NCI-H2081 treated with DMSO at 0.1 percent for 48 hours (cell line): ENCODE measurements at places on chromosomes 2 and 18.

DNA sequence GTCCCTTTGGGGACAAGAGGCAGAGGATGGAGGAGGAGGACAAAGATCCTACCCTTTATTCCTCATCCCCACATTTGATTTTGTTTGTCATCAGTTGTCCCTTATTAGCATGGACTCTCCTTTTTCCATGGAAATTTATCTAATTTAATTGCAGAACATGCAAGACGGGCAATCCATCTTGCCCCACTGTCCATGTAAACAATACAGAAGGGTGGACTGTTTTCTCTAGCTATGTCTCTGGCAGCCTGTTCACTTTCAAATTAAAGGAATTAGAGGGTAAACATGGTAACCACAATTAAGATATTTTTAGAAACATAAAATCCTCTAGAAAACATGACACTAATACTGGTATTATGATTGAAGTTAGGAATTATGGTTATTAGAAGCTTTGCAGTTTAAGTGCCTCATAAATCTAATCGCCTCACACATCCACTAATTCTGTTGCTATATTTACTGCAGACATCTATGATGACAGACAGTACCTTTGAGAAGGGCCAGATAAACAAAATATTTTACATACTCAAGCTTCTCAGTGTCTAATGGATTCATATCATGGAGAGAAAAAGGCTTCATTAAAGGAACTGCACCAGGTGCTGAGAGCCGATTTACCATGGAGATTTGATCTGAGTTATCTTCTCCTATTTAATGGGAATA lies 215.5 kb downstream of the LNPK start:
- peak; percentile 7 for DNase-seq

DNA sequence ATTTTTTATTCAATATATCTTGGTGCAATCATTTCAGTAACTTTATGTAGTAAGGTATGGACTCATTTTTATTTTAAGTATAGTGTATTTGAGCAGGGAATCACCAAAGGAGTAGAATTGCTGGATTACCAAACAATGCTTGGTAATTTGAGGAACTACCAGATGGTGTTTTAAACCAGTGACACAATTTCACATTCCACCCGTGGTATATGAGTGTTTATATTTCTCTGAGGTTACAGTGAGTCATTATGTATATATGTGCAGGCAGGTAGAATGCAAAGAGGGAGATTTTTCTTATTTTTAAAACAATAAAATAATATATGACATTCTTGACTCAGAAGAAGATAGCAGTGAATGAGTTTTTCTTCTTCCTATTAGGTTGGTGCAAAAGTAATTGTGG lies 596.9 kb downstream of the DCC start:
- DNase-seq: no peak

DNA sequence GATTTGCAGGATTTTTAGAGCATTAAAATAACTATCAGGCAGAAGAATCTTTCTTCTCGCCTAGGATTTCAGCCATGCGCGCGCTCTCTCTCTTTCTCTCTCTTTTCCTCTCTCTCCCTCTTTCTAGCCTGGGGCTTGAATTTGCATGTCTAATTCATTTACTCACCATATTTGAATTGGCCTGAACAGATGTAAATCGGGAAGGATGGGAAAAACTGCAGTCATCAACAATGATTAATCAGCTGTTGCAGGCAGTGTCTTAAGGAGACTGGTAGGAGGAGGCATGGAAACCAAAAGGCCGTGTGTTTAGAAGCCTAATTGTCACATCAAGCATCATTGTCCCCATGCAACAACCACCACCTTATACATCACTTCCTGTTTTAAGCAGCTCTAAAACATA lies 137.0 kb downstream of the MEIS1 start:
- DNase-seq: no peak

GRCh38 chr2:141411419-141411818 lies 719.4 kb downstream of the LRP1B start:
- no peak for DNase-seq

- DNase-seq: no peak
Measured at GRCh38 chr2:161165266-161165665, 5.0 kb downstream of the TANK start.

- no peak for DNase-seq
Measured at GRCh38 chr2:201931475-201931874, 102.2 kb upstream of the FZD7 start.

DNA sequence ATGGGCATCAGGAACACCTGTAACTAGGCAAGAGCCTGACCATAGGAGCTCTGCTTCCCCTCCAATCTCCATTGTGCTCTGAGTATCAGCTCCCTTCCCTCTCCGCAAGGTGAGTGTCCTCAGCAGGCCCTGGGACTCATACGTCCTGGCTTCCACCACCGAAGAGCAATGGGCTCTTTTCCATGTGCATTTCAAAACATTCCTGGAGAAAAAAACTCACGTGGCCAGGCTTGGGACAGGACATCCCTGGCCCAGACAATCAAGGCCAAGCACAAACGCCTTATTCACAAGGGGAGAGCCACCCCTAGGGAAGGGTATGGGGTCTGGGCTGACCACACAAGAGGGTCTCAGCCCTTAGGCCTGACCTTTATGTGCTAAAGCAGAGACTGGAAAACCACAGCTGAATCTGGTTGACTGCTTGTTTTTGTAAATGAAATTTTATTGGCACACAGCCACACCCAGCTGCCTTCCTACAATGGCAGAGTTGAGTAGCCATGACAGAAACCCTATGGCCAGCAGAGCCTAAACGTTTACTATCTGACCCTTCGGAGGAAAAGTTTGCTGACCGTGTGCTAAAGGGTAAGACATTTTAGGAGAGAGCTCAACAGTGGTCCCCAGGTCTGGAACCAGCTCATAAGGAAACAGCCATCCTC lies 175.7 kb upstream of the ARL4C start:
- no peak for DNase-seq

- no peak for DNase-seq
Measured at GRCh38 chr18:23872701-23873550, 141.6 kb upstream of the TTC39C start.

- no peak for DNase-seq
Measured at GRCh38 chr2:168713325-168713724, 89.1 kb upstream of the NOSTRIN start.

- DNase-seq: no peak
Measured at GRCh38 chr2:182616471-182617393, 99.3 kb upstream of the DNAJC10 start.

DNA sequence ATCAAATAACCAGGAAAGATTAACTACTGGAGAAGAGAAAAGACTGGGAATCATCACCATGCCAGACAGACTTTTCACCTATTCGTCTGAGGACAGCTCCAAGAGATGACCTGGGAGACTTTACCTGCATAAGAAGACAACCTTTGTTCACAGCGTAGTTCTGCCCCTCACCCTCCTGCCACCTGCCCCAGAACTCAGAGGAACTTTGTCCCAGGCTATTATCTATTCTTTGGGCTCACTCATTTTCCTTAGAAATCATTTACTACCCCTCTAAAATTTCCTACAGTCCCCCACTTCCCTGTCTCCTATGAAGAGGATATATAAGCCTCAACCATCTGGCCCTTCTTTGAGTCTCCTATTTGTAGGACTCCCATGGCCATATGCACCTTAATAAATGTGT lies 19.3 kb upstream of the COPS8 start:
- no peak for DNase-seq

DNA sequence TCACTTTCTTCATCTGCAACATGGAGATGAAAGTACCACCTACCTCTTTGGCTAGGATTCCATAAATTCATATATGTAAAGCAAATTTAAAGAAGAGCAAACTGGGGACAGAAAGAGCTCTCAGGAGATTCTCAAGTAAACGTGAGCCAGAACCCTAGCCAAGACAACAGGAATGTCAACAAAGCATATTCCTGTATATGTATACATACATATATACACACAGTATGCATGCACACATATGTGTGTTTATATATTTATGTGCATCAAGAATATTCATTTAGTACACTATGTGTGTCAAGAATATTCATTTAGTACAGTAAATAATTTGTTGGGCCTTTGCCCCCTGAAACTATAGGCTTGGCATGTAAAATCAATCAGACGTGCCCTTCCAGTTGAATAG lies 574.4 kb upstream of the KLHL29 start:
- DNase-seq: no peak

DNA sequence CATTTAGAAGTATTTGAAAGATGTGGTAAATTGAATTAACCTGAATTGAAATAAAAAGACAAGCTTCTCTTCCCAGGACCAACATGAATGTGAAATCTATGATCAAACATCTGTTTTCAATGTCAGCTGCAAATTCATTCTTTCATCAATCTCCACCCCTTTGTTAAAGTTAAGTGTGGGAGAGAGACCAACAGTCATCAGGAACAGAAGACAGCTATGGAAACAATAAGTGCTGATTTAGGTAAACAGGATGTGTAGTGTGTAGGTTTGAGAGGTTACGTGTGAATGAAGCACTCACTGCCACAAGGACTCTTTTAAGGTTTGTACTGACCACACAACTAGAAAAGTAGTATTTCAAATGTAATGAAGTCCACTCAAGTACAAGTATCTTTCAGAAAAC lies 1659.8 kb upstream of the CELF4 start:
- DNase-seq: no peak

GRCh38 chr2:54657664-54658083 lies 65.8 kb upstream of the EML6 start:
- DNase-seq: no peak

DNA sequence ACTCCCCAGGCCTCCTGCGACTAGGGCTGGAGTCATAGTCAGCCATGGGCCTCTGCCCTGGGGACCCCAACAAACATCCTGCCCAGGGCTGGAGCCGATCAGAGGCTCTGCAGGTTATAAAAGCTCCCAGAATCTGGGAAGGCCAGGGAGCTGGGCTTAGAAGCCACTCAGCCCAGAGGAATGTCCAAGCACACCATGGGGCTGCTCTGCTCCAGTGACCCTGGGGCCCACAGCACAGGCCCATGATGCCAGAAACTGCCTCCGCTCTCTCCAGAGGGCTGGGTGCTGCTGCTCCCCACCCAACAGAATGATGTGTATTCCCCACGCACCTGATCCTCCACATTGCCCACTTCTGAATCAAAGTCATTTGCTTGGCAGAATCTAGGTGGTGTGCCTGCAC lies 88.5 kb downstream of the ARMC9 start:
- no peak for DNase-seq

- no peak for DNase-seq
Measured at GRCh38 chr2:213172641-213173040, 21.2 kb upstream of the IKZF2 start.

GRCh38 chr2:128155970-128156369 lies 65.0 kb downstream of the UGGT1 start:
- DNase-seq: no peak

- no peak for DNase-seq
Measured at GRCh38 chr2:237727363-237727762, 71.2 kb upstream of the RBM44 start.

DNA sequence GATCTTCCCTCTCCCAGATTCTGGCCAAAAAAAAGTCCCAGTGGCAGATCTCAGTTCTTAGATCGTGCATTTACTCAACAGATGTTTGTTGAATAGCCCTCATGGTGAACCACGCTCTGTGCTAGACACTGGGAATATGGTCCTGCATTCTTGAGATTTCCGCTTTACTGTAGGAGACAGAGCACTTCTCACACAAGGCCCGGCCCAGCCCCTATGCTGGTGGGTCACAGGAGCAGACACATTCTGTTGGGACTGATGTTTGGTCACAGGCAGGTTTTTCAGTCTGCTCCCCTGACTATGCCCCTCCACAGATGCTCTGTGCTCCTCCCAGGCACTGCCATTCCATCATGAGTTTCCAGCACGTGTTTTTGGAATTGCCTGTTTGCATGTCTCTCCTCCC lies 110.9 kb downstream of the RAPGEF4 start:
- no peak for DNase-seq

DNA sequence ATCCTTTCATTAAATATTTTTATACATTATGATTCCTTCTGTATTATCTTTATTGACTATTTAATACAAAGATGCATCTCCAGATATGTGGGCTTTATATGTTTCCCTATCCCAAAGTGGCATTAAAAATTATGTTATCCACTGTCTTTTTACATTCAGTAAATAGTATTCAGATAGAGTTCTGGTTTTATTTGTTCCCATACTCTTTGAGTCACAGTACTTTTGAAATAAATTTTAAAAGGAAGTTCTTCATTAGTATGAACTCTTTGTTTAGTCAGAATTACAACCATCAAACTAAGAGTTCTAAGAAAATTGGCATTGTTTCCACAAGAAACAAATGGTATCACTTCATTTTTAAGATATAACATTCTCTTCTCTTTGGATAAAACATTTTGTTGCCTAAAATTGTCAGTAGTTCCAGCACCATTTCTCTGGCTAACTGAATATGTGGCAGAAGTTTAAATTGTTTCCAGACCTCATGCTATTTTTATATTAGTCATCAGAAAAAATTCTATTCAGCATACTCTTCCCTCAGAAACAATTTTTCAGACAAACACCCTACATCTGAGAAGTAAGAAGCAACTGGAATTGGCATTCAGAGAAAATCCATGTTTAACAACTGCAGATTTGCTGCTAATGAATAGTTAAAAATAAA lies 88.5 kb upstream of the COL5A2 start:
- no peak for DNase-seq

GRCh38 chr2:236363711-236364277 lies 99.6 kb upstream of the ASB18 start:
- DNase-seq: no peak

DNA sequence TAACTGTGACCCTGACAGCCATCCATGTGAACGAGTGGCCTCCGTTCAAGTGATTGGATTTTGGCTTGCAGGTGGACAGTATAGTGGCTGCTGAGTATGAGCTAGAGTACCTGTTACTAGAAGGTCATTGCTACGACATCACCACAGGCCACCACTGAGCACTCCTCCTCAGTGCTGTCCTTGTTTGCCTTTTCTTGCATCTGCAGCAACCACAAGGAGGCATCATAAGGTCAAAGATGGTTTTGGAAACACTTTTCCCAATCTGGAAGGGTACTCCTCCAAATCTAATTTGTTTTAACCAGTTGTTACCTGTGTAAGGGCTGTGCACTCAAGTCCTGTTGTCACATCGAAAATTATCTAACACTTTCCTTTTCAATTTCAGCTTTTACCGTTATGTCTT lies 81.2 kb downstream of the UGGT1 start:
- DNase-seq: no peak

DNA sequence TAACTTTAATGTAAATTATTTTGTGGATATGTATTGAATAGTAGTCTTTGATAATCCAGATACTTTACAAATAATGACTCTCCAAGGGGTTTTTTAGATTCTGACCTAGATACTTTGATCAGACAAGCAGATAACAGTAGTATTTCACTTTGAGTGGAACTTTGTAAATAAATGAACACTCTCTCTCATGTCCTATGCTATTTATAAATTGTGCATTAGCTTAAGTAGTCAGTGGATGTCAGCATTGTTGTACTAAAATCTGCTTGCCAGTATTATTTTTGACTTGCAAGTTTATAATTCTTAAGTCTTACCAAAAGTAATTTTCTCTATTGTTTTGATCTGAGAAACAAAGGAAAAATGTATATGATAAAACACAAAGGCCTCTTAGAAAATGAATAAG lies 1113.1 kb upstream of the NRXN1 start:
- DNase-seq: no peak

GRCh38 chr2:142944264-142944663 lies 66.8 kb downstream of the KYNU start:
- DNase-seq: no peak

GRCh38 chr2:118148133-118148532 lies 59.9 kb downstream of the INSIG2 start:
- no peak for DNase-seq

- peak; percentile 47 for DNase-seq
Measured at GRCh38 chr2:124563426-124563825, 538.3 kb downstream of the CNTNAP5 start.

GRCh38 chr2:219967247-219968245 lies 340.1 kb downstream of the SLC4A3 start:
- no peak for DNase-seq

GRCh38 chr18:8778386-8778785 lies 73.0 kb downstream of the MTCL1 start:
- DNase-seq: no peak

GRCh38 chr2:100581277-100581612 lies 18.5 kb downstream of the PDCL3 start:
- no peak for DNase-seq
